ENCODE measurements at places on chromosomes 7 and 10.
A peak's percentile ranks its signal among the peaks of the same experiment; 100 is the strongest.

- no peak for DNase-seq
Observed at GRCh38 chr7:88357781-88358525, 51.3 kb upstream of the STEAP4 start.

- no peak for DNase-seq
Observed at GRCh38 chr10:11229893-11230292, 212.2 kb downstream of the CELF2 start.

GRCh38 chr10:69538461-69538860, 34.8 kb downstream of the NEUROG3 start:
- DNase-seq, result no peak

DNA sequence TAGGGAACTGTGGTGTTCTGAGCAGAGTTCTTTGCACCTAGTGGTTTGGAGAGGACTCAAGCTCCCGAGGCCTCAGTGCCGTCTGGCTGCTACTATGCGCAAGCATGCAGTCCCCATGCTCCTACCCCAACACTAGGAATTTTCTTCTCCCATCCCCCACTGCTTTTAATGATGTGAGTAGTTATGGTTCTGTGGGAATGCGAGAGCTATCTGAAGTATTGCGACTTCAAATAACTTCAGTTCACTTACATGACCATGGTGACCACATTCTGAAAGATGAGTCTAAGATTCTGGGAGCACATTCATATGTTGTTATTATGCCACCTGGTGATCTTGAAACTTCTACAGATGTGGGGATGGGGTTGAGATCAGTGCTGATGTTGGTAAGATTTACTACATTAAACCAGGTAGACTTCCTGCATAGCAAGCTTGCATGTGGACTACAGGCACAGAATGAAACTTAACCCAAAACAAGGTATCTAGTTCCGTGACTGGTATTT, 24.6 kb downstream of the HTR5A start:
- DNase-seq, result no peak

DNA sequence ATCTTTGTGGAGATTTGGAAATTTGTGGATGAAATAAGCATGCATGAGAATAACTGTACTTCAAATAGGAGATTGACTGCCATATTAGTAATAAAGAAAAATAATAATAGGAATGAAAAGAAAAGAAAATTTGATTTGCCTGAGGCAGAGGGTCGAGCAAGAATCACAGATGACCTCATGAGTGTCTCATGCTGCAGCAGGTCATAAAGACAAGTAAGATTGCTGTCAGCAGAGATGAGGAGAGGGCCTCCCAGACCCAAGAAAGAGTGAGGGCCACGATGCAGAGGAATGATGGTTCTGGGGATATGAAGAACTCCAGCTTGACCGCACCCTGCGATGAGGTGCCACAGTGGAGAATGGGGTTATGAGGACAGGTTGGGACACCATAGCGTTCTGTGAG, 39.2 kb downstream of the TOMM7 start:
- DNase-seq, result no peak

DNA sequence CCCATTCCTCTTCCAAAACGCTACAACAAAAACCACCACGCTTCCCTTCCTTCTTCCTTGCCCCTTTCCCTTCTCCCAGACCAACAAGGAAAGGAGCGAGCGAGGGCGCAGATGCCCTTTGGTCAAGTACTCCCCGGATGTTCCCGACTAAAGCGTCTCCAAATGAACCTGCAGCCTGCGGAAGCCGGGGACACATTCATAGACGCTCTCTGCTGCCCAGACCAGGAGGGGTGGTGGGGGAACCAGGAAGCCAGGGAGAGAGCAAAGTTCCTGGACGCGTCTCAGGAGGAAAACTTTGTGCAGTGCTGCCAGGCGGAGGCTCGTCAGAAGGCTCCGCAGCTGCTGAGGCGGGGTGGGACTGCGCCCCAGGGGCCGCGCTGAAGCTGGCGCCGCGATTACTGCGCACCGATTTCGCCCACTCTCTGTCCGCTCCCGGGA, 754 bp downstream of the SEMA3D start:
- DNase-seq, result peak; percentile 23

GRCh38 chr10:28072573-28072972, 73.7 kb upstream of the ODAD2 start:
- peak; percentile 30 for DNase-seq

DNA sequence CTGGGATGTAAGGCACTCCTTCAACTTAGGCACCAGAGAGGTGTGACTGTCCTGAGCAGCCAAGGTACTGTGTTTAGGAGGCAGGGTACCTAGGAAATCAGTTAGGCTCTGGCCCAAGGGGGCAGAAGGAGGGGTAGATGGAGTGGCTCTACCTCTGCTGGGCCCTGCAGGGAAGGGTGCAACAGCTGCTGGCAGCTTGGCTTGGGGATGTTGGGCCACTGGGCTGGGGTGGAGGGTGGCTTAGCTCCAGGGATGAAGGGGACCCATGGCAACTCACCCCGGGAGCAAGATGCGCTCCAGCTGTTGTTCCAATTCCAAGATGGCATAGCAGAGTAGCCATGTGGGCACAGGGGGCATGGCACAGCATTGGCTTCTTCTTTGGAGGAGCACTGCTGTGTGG, 42.1 kb downstream of the NEURL1 start:
- DNase-seq, result no peak

DNA sequence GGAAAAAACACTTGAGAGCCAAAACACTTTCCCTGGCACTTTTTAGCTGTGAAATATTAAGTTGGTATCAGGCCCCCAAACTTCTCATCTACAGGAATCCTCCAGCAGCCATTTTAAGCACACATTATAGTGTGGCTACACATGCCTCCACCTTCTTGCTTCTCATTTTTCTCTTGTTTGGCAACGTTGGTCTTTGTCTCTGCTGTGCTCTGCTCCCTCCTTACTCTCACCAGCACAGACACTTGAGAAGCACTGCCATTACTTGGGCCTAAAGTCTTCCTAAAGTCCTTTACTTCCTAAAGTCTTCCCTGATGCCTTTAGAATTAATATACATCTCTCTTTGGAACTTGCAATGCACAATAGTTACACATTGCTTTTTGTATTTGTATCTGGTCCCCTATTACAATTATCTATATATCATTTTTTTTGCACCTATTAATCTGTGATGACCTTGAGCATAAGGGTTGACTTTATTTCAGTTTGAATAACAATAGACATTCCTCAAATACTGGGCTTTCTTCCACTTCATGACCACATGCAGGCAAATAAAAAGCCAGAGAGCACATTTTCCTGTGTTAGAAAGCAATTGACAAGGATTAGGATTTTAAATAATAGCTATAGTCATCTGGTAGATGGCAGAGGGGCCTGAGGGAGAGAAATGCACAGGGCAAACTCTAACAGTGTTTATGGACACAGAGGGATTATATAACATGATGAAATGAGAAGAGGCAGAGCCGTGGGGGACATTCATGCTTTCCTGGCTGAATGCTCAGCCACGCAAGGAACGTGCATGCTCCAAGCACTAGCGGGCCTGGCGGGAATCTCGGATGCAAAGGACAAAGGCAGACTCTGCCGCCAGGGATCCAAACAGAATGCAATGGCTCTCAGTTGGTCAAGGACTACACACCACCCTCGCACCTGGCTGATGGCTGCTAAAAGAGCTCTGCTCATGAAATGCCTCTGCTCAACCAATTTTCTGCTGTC, 99.3 kb downstream of the CDC14C start:
- no peak for DNase-seq

DNA sequence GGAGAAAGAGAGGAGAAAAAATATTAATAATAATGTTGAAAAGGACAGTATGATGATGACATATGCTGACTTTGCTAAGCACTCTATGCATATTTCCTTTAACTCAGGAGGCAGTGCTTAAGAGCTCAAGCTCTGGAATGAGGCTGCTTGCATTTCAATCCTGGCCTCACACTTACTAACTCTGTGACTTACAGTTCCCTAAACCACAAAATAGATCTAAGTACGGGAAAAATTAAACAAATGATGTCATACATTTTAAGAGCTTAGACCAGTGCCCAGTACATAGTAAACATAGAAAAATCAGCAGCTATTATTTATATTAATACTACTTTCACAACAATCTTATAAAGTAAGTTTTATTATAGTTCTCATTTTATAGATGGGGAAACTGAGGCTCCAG, 61.3 kb downstream of the GFRA1 start:
- DNase-seq, result no peak

GRCh38 chr10:57830877-57831560, 436.7 kb downstream of the IPMK start:
- DNase-seq, result no peak

DNA sequence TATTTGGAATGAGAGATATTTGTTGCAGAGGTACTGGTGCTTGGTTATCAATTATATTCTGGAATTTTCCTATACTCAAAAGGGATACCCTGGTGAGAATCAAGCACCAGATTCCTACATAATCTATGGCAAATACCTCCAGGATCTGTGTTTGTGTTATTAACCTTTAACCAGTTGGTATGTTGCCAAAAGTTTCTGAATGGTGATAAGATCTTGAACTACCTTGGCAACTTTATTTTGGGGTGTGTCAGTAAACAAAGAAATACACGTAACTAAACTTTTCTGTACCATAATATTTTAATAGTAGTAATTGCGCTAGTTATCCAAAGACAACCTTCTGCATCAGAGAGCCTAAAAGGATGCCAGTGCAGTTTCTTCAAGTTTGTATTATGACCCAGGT, 13.4 kb downstream of the SCIN start:
- no peak for DNase-seq

GRCh38 chr7:149850007-149850594, 11.9 kb downstream of the ZNF862 start:
- no peak for DNase-seq

DNA sequence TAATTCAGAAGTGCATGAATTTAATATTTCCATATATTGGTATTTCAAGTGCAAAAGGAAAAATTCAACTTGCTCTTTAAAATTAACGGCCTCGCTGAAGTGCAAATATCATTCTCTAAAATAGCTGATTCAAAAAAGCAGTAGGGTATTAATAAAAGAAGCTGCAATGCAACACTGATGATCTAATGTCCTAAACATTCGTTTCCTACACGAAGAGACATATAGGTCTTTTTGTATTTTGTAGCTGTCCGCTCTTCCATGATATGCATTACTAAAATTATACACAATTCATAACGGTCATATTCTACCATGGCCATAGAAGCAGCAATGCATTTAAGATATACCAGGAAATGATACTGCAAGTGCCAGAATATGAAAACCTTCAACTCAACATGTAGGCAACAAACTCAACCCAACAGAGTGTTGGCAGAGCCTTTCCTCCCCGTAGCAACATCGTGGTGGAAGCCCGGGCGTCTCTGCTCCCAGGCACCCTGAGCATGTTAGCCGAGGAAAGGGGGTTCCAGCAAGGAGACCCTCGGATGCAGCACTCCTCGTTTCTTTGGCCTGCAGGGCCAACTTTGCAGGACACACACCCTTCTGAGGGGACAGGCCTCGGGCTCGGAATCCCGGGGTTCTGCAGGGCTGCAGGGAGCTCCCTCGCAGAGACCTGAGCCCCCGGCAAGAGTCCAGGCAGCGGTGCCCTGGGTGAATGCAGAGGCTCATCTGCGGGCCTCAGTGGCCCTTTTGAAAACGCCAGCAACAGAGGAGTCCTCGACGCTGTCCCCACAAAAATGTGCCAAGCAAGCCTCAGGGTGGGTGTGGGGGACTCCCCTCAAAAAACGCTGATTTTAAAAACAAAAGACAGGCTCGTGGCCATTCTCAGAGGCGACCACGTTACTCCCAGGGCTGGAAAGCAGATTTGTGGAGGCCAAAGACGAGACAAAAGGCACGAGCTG, 1.6 kb downstream of the FAM171A1 start:
- no peak for DNase-seq

DNA sequence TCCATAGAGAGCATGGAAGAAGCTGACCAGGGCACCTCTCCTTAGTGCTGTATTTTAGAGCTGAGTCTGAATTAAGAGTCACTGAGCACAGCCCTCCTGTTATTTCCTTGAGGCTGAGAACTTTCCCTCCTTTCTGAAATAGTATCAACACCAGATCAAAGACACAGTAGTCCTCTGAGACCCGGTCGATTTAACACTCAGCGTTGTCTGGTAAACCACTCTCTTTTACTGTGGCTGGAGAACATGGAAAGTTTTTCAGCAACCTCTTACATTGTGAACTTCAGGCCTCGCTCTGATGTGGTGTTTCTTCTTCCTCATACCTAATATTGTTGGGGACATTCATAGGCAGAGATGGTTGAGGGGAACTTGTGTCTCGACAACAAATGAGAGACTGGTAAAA, 202.0 kb upstream of the MTPN start:
- DNase-seq, result no peak

- DNase-seq, result no peak
Observed at GRCh38 chr10:22034333-22034732, 30.8 kb upstream of the DNAJC1 start.

GRCh38 chr10:101007099-101007711, 7.6 kb downstream of the LZTS2 start:
- DNase-seq, result no peak

DNA sequence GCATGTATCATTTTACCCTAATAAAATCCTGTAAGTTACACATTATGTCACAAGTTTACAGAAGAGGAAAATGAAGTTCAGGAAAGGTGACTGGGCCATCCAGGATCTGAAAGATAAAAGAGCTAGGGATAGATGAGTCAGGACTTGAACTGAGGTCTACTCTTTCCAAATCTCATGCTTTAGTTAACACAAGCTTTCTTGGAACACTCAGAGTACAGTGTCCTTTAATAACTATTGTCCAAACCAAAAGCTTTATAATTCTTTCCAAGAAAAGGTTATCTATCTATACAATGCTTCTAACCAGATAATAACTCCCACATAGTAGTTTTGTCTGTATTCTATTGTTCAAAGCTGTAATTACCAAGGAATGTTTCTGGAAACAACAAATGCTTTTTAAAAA, 164.6 kb downstream of the LRRN3 start:
- no peak for DNase-seq

GRCh38 chr7:134366481-134366880, 49.8 kb upstream of the SLC35B4 start:
- no peak for DNase-seq

GRCh38 chr7:8443576-8444467, 10.4 kb downstream of the NXPH1 start:
- DNase-seq, result no peak

- DNase-seq, result no peak
Observed at GRCh38 chr10:29630205-29631048, 4.3 kb downstream of the SVIL start.

DNA sequence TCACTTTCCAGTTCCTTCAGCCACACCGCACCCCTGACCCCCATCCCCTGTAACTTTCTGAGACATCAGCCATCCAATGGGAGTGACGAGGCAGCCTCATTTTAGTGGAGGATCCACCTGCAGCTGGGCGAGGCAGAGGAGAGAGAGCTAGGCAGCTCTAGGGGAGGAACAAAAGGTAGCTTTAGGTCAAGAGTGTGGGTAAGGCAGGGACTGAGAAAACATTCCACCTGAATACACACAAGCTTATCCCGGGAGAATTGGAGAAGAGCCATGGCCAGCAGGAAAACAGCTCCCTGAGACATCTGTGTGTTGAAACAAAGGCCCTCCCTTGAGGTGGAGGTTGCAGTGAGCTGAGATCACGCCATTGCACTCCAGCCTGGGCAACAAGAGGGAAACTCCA, 6.7 kb upstream of the KLRG2 start:
- no peak for DNase-seq

DNA sequence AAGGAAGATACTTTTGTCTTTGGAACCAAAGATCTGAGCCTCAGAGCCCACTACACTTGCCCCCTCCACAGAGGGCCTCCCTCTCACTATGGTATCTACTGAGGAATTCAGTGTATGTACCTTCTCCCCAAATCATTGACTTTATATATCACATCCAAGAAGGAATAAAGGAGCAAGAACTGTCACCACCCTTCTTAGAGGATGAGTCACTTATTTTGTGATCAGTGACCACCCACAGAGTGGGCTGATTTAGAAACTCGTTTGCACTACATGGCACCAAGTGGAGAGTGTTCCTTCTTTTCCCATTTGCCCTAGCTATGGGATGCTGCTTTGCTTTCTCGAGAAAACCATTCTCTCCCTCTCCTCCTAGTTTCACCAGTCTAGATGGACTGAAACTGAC, 5.7 kb downstream of the TMEM243 start:
- DNase-seq, result no peak

All from H54 (cell line).